Activated CD4-positive, alpha-beta T cell treated with anti-CD3 and anti-CD28 coated beads, Interleukin-2, amount 10 ng/mL, durations not matched to agents 24 days and 14 days (primary cell): ENCODE measurements at places on chromosomes 6 and 20. TPM values are rescaled to one million over a fixed set of nuclear protein-coding genes. Genes with fewer than 3 reads are reported as not detected.

CHD6 gene
- 31.8 and 34.6 TPM in 2 replicates for total RNA-seq

SLCO4A1 gene
- total RNA-seq, result 57.8 and 67.3 TPM in 2 replicates

LRFN2 gene
- total RNA-seq, result 0.35 and 0.45 TPM in 2 replicates

CTAGE9 gene
- total RNA-seq, result not detected in 2 replicates

MUC21 gene
- total RNA-seq, result not detected in 2 replicates
